ENCODE measurements at places on chromosomes 7 and 10.

DNA sequence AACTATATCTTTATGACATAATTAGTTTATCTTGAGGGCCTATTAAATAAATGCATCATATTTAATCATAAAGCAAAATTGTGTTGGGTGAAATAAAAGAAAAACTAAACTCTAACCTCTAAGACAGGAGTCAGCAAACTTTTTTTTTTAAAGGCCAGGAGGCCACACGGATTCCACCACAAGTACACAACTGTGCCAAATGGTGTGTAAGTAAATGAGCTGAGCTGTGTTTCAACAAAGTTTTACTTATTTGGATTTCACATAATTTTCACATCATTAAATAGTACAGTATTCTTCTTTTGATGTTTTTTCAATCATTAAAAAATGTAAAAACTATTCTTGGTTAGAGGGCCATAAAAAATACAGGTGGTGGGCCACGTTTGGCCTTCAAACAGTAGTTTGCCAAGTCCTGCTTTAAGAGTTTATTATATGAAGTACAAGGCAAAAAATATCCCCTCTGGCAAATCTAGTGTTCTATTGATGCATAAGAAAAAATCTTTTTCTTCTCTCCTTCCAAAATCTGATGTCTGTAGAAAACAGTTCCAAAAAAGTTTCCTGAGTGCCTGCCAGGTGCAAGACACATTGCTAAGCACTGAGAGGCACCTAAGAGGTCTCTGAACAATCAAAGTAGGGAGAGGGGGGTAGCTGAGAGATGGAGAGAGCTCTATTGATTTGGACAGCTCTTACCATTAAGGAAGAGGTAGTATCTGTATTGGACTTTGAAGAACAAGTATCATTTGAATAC lies 26.5 kb upstream of the SPOCK2 start:
- no peak for DNase-seq

- DNase-seq, result no peak
Observed at GRCh38 chr10:130726996-130727725, 584.4 kb downstream of the TCERG1L start.

DNA sequence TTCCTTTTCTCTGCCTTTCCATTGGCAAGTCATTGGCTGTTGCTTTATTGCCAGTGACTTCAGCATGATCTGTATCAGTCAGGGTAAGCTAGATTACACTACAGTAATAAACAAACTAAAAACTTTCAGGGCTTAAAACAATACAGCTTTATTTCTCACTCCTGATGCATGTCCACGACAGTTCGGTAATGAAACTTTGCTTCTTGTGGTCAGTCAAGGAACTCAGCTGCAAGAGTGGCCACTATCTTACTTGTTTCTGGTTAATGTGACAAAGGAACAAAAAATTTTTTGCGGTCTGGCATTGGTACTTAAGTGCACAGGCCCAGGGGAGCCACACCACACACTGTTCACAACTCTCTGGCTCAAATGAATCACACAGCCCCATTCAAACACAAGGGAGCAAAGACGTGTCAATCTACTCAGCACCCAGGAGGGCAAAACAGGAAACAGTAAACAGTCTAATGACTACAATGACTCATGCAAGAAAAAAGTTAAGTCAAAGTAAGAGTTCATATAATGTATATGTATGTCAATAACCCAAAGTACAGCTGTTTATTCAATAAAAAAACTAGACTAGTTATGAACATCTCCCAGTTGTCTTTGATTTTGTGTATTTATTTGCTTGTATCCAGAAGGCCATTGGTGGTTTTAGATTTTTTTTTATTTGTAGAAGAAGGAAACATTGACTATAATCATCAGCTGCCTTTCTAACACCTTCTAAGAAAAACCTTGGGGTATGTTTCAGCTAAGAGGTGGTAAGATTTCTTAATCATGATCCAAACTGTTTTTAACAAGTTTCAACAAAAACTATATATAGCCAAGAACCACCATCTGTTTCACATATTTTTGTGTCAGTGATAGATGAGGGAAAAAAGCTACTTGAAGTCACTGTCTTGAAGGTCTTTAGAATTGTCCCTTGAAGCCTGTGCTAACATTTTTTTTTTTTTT lies 134.4 kb upstream of the FAM3C start:
- no peak for DNase-seq

- DNase-seq, result no peak
Observed at GRCh38 chr7:81008901-81009300, 90.0 kb upstream of the SEMA3C start.

- DNase-seq, result no peak
Observed at GRCh38 chr7:79287981-79288380, 165.5 kb downstream of the MAGI2 start.

- peak; percentile 28 for DNase-seq
Observed at GRCh38 chr10:118870467-118871243, 115.9 kb upstream of the CACUL1 start.

DNA sequence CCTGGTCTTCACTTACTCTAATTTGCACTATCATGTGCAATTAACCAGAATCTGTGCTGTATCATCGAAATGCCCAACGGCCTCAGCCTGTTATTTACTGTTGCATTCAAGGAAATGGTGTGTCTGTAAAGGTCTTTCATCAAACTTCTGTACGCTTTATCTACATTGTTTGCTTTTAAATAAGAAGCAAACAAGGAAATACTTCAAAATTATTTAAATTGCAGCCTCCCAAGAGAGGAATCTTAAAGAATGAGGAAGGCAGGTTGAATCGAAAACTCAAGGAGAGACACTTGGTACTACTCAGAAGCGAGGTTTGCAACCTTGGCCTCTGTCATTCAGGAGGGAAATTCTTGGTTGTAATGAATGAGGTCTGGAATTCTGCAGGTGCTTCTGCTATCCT lies 40.7 kb downstream of the MGAM start:
- DNase-seq, result no peak

- DNase-seq, result no peak
Observed at GRCh38 chr7:50389961-50390360, 60.2 kb downstream of the FIGNL1 start.

GRCh38 chr7:141231018-141231792 lies 157.3 kb downstream of the TMEM178B start:
- DNase-seq, result peak; percentile 13

- no peak for DNase-seq
Observed at GRCh38 chr7:158649279-158649678, 55.3 kb downstream of the NCAPG2 start.

DNA sequence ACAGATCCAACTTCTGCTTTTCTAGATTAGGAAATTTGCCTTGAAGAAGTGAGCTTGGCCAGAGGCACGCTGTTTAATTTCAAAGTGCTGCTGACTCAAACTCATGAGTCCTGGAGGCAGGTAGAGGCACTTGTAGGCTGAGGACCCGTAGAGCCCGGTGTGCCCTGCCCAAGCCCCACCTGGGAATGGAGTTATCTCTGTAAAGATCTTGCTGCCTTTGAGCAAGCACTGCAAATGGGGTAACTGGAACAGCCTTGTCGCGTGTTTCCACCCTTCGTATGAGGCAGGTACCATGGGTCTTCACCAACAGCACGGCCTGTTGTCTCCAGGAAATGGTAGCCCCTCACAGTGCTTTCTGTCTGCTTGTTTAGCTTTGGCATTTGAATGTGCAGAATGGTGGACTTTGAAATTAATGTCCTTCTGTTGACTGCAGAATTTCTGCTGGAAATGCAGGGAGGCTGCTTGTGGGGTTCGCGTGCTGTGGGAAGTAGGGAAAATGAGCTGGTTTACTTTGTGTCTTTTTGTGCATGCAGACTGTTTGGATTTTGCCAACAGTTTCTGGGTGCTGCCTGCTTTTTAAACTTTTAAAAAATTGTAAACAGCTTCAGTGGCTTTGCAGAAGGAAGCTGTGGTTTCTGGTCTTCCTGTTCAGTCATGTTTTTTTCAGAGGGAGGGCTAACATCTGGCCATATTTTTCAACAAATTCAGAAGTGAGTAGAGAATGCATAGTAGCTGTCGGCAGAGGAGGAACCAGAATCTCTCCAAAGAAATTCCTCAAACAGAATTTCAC lies 27.2 kb downstream of the CCM2 start:
- no peak for DNase-seq
